ENCODE measurements at places on chromosomes 7 and 10. TPM values are rescaled to one million over a fixed set of nuclear protein-coding genes. Genes with fewer than 3 reads are reported as not detected.

Gene COL13A1
- 0.43 TPM for total RNA-seq

Gene PPIA
- 1,469 TPM for total RNA-seq

DNA sequence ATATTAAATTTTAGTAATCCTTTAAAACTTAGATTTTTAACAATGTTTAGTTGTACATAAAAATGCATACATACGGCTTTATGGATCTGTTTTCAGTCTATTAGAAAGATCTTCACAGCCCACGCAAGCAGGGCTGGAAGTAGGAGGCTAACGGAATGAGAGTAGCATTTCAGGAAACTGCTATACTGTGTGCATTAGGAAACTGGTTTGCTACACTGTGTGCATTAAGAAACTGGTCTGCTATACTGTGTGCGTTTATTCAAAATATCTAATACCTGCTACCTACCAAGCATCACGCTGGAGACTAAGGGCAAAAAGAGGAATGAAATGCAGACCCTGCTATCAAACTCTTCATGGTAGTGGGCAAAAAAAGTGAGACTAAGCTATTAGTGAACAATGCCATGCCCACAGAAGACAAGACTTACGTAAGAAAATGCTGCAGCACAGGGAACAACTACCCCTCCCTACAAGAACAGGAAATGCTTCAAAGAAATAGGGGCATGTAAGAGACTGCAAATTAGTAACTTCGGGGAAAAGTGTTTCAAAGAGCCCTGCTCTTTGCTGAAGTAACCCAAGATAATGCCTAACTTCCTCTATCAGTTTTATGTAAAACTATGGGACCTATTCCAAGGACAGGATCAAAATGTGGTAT lies 11.3 kb downstream of the RAB11FIP2 start:
- no peak for DNase-seq
- no peaks in the 10 kb centered on the region for H3K27me3 ChIP-seq
- H3K27ac ChIP-seq = no peak overlapping the region
- no peak overlapping the region for H3K4me3 ChIP-seq
- H3K4me1 ChIP-seq = peaks cover 17% of the 10 kb centered on the region
- H3K36me3 ChIP-seq = peaks cover 29% of the 10 kb centered on the region

- H3K4me3 ChIP-seq = peak within 1 kb of the TSS; percentile 96
- peak; percentile 98 for DNase-seq
- H3K27ac ChIP-seq = peak within 1 kb of the TSS; percentile 98
These were observed at the start of gene ITGB1 for GRCh38 chr10:32958085-32959005. Gene ITGB1, minus strand, starts transcription at chr10:32958230. Its CDS starts 22,672 bp downstream, at chr10:32935558.

DNA sequence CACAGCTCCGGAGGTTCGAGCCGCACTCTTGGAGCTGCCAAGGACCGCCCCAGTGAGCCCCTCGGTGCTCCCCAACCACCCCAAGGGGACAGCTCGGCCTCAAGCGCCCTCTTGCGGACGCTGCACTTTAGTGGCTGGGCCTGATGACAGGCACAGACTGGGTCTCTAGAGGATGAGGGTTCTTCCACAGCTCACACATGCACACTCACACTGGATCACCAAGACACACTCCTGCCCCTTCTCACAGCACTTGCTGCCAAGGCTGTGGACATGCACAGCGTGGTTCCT lies 2.1 kb downstream of the RET start:
- peak overlapping the region; percentile 51 for H3K27ac ChIP-seq
- H3K36me3 ChIP-seq = no peaks in the 10 kb centered on the region
- no peak for DNase-seq
- peak overlapping the region; percentile 62 for H3K4me3 ChIP-seq
- H3K27me3 ChIP-seq = peaks cover 61% of the 10 kb centered on the region
- no peaks in the 10 kb centered on the region for H3K4me1 ChIP-seq

DNA sequence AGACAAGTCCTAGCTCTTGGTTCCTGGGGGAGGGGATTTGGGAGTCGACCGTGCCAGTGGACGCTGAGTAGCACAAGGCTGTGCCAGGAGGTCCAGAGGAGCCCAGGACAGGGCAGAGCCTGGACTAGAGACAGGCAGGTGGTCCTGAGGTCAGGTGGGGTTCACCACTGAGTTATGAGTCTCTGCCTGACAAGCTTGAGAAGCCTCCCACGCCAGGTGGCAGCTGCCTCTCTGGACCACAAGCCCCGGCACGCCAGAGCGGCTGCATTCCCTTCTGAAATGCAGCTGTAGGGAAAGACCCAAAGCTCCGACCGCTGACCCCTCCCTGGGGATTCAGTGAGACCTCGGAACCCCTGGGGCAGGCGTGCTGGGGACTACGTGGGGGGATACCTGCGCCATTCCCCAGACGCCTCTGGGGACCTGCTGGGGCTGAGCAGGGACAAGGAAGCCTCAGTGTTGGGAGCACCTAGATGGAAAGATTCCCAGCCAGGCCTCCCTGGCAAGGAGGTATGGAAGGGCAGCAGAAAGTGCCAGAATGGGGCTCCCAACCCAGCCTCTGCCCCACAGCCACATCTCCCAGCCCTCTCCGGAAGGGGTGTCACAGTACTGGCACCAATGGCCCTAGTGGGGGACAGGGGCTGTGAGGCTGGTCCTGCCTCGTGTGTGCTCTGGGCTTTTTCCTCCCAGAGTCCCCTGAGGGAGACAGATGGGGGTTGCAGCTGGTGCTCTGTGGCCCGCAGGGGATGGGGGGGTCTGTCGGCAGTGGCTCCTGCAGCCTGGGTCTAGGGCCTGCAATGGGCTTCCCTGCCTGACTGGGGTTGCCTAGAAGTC lies 29.0 kb downstream of the PDGFA start:
- H3K4me3 ChIP-seq = no peak overlapping the region
- no peaks in the 10 kb centered on the region for H3K27me3 ChIP-seq
- no peaks in the 10 kb centered on the region for H3K36me3 ChIP-seq
- no peak for DNase-seq

- H3K4me1 ChIP-seq = peaks cover 4% of the 10 kb centered on the region
- H3K27me3 ChIP-seq = peaks cover 22% of the 10 kb centered on the region
- DNase-seq = no peak
- no peak overlapping the region for H3K27ac ChIP-seq
- H3K4me3 ChIP-seq = no peak overlapping the region
These were observed 5.9 kb upstream of the ITGA8 start for GRCh38 chr10:15725603-15726002.

DNA sequence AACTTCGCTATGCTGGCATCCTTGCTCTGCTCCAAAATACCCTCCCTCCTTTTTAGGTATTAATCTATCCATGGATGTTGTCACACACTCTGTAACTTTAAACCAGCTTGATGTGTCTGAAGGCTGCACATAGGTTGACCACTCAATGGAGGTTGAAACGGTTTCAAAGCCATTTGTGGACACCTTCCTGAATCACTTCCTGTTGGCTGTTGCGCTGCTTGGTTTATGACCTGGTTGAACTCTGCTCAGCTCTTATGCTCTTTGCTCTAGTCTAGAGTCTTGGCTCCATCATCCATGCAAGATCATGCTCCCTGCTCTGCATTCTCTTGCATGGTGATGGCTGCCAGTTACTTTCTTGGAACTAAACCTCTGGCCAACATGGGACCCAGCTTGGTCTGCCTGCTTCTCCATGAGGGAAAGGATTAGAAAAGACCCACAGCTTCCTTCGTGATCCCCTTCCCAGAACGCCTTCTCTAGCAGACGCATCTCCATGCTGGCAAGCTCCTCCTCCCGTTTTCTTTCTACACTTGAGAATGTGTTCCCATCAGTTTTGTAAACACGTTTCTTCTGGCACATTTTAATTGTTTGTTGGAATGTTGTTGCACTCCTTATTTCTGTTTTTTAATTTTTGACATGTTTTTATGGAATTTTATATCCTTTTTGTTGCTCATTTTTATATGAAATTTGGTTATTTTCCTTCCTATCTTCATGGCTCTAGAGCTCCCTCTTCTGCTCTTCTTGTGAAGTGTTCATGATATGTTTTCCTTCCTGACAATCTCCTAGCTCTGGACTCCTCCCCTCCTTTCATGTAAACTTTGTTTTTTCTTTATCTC lies 149.8 kb downstream of the XPNPEP1 start:
- no peaks in the 10 kb centered on the region for H3K4me1 ChIP-seq
- no peak overlapping the region for H3K4me3 ChIP-seq
- no peaks in the 10 kb centered on the region for H3K36me3 ChIP-seq
- H3K27ac ChIP-seq = no peak overlapping the region

- no peak overlapping the region for H3K4me3 ChIP-seq
- H3K4me1 ChIP-seq = peaks cover 25% of the 10 kb centered on the region
- no peak overlapping the region for H3K27ac ChIP-seq
These were observed 4.0 kb upstream of the ADIRF start for GRCh38 chr10:86964061-86964846.

GRCh38 chr10:24887855-24888231 lies 64.6 kb downstream of the PRTFDC1 start:
- H3K4me1 ChIP-seq = peaks cover 9% of the 10 kb centered on the region
- no peaks in the 10 kb centered on the region for H3K36me3 ChIP-seq
- H3K4me3 ChIP-seq = no peak overlapping the region
- H3K27me3 ChIP-seq = no peaks in the 10 kb centered on the region
- H3K27ac ChIP-seq = no peak overlapping the region
- DNase-seq = no peak

DNA sequence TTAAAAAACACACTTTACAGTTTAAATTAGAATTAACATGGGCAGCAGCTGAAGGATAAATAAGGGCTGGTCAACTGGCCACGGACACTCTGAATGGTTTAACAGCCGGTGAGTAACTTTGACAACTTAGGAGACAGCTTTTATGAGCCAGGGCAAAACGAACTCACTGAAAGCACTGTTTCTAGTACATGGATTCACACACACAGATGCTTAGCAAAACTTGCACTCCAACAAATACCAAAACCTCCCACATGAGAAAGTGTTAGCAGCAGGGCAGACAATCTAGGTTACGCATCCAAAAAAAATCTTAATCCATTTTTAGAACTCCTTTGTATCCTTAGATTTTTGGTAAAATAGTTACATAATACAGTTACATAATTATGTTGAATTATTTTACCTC lies 486.4 kb downstream of the PHTF2 start:
- no peak overlapping the region for H3K4me3 ChIP-seq
- H3K27ac ChIP-seq = no peak overlapping the region
- no peak for DNase-seq
- H3K4me1 ChIP-seq = no peaks in the 10 kb centered on the region

Data from type B pancreatic cell (in vitro differentiated cells).